ENCODE measurements at places on chromosomes 5 and 9.

DNA sequence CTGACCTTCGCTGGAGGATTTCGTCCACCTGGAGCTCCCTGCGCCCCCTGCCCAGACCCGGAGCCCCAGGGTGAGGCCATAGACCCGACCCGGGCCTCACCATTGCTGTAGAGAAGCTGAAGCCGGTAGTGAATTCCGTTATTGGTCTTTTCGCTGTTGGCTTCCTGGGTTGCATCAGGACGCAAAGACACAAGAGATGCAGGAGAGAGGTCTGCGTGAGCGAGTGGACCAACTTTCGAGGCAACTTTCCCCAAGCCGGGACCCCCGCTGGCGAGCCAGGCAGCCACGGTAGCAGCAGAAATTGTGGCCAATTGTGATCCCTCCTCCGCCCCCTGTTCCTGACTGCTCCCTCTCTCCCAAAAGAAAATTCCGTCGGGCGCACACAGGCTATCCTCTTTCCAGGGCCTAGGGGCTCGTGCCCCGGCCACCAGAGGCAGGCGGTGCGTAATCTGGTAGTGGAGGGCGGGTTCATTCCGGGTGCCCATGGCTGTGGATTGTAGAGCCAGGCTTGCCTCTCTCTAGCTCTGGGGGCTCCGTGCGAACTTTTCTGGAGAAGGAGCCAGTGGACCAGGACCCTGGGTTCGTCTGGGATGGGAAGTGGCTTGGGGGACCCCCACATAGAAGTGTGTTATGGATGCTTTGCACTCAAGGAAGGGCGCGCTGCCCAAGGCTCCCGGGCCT, 3.3 kb downstream of the EBF1 start:
- no peak for DNase-seq

DNA sequence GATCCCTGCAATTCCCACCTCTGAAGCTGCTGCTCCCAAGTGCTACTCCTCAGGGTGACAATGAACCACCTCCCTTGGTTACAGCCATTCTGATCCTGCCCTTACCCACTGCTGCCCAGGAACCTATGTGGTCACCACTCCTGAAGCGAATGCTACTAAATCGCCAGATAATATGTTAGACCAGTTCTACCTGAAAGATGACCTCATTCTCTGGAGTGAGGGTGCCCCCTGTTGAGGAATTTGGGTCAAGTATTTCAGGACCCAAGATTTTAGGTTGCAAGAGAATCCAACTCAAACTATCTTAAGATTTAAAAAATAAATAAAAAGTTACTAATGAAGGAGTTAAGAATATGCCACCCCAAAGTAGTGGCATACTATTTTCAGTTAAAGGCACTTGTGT, 5.8 kb upstream of the SNAPC3 start:
- no peak for DNase-seq

GRCh38 chr9:99075246-99075912, 29.5 kb upstream of the TGFBR1 start:
- DNase-seq = no peak

- no peak for DNase-seq
Measured at GRCh38 chr5:39164016-39164415, 55.3 kb downstream of the FYB1 start.

DNA sequence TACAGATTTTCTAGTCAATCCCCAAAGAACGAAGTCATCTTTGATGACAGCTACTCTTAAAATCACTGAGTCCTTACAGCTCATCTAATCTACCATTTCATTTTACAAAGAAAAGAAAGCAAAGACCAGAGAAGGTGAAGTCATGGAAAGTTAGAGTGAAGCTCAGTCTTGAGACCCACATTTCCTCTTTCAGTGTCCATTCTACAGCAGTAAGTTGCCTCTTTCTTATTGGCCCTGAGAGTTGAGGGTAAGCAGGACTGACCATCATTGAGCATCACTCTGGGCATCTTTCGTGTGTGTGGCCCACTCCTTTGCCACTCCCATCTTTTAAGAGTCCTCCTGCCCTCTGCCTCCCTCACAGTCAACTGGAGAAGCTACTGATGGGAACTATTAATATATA, 251.8 kb upstream of the NR4A3 start:
- no peak for DNase-seq

DNA sequence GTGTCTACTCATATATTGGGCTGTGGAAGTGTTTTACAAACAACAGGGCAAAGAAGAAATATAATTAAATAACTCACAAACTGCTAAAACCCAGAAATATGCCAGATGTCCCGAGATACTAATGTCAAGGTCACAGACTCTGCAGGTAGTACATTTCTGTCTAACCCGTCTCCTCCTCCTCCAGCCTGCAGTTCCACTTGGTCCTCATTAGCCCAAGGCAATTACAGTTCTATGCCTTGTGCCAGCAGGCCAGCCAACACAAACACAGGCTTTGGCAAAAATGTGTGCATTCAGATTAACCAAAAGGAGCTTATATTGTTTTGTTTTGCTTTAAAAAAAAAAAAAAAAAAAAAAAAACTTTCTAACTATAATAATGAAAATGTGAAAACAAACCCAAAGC, 148.8 kb downstream of the MYO10 start:
- DNase-seq = no peak

GRCh38 chr5:50856401-50857119, 190.1 kb downstream of the PARP8 start:
- DNase-seq = no peak

DNA sequence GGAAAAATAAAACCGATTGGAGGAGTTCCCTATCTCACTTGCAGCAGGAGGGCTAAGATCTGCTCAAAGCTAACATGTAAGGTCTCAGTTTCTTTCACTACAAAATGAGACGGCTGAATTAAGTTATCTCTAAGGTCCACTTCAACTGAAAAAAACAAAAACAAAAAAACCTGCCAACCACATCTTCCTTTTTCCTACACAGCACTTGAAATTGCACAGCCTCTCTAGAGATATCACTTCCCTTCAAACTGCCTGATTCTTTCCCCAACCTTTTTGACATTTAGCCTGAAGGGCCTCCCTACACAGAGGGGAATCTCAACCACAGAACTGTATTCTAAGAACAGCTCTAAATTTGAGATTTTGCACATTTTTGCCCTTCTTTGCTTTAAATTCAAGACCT, 227.9 kb upstream of the TARS1 start:
- DNase-seq = no peak

- DNase-seq = no peak
Measured at GRCh38 chr9:37921546-37922300, 17.8 kb upstream of the SLC25A51 start.

DNA sequence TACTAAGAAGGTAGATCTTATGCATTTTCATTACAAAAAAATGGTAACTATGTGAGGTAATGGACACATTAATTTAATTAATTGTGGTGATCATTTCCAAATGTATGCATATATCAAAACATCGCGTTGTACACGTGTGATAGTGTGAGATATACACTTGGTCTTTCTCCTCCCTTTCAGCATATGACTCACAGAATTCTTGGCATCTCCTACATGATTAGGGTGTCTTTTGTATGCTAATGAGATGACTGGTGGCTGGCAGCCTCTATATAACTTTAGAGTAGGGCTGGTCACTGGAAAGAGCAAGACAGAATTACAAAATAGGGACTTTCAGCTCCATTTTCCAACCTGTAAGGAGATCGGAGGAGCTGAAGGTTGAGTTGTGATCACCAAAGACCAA, 1167.6 kb downstream of the CDH12 start:
- DNase-seq = no peak

GRCh38 chr9:36268007-36268427, 9.8 kb upstream of the GNE start:
- no peak for DNase-seq

DNA sequence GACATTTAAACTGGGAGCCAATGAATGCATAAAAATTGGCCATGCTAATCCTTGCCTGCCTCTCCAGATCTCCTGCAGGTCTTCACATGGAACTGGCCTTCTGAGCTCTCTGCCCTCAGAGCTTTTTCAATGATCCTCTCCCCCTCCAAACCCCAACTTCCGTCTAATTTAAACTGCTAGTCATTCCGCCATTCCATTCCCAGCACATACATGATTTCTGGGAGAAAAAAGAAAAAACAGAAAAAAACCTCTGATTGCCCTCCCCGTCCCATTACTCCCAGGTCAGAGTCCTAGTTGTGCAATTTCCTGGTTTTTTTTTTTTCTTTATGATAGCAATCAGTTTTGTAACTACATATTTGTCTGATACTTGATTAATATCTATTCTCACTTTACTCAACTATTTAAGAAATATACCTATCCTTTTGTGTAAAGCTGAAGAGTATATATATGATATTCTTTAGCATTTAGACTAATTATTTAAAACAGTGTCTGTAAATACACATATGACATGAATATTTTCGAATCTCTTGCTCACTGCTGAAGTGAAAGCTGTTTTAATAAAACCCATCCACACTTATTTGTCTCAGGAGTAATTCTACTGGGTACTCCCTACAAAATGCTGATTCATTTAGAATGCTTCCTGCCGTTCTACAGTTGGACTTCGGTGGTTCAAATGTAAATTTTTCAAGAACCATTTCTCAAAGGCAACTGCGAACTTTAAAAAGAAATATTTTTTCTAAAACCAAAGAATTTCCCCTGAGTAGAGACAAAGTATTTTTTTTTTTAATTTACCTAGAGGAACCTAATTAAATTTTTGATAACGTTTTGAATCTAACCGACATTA, 1.6 kb downstream of the HINT1 start:
- no peak for DNase-seq

GRCh38 chr5:41962491-41962890, 37.4 kb downstream of the FBXO4 start:
- no peak for DNase-seq

Measured in NCI-H2227 treated with DMSO at 0.1 percent for 48 hours (cell line).